Activated CD4-positive, alpha-beta T cell treated with anti-CD3 and anti-CD28 coated beads for 48 hours (primary cell): ENCODE measurements at places on chromosomes 11 and 22.

- DNase-seq, result no peak
Measured at GRCh38 chr11:118462178-118462577, 25.9 kb downstream of the KMT2A start.

DNA sequence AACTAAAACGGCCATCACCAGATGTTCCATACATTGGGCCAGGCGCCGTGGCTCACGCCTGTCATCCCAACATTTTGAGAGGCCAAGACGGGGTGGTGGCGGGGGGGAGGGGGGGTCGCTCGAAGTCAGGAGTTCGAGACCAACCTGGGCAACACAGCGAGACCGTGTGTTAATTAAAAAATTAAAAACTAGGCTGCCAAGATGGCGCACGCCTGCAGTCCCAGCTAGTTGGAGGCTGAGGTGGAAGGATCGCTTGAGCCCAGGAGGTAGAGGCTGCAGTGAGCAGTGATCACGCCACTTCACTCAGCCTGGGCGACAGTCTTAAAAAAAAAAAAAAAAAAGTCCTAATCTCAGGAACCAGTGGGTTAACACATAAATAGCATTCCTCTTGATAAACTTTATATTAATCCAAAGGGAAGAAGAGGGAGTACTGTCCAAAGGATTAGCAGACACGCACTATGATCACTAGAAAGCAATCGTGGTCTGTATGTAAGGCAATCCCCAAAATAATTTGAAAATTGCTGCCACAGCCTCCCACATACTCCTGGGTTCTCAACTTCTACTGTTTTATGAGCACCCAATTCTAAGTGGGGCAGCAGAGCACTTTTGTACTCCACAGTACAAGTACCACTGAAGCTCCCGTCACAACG, 604 bp downstream of the PUS3 start:
- peak; percentile 14 for DNase-seq

- no peak for DNase-seq
Measured at GRCh38 chr11:126459691-126460281, 104.3 kb downstream of the ST3GAL4 start.

- no peak for DNase-seq
Measured at GRCh38 chr11:34601085-34601444, 19.8 kb upstream of the EHF start.

DNA sequence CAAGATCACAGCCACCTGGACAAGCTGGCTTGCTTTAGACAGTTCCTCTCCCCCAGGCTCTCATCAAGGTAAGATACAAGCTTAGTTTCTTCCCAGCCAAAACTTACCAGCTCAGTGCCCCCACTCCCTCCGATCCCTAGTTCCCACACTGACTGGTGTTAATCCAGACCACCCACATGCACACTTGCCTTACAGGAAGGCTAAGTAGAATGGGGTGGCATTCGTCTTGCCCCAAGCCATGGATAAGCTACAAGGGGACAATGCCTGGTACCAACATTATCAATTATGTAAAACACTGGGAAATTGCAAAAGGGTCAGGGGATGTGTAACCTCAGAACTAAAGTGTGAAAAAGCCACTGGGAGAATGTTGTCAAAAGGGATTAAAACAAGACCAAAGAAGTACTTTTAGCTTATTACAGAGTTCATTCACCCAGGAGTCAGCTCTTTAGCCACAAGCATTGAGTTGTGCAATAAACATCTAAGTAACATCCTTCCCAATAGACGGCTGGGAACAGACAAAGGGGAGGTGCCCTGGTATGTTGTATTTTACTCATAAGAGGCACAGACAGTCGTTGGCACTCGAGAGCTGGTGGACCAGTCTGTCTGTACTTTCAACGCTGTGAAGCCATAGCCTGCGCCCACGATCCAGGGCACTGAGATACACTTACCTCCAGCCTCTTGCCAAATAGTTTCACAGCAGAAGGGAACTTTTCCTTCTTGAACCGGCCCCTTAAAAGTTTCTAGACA, 1.1 kb downstream of the DHCR7 start:
- no peak for DNase-seq

DNA sequence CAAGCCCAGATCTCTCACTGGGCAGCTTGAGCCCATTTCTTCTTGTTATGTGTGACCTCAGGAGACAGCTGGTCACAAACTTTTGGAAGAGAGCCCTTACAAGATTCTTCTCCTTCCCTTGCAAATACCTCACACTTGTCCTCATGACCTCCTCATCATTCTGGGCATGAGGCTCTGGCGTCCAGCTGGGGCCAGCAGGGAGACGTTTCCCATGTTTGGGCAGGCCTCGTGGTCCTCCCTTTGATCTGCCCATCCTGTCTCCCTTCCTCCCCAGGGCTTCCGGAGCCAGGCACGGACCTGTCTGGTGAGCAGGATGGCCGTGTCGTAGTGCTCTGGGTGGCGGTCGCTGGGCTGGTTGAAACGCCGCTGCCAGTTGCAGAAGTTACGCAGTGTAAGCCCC, 9.7 kb downstream of the ADAMTS8 start:
- DNase-seq, result no peak

DNA sequence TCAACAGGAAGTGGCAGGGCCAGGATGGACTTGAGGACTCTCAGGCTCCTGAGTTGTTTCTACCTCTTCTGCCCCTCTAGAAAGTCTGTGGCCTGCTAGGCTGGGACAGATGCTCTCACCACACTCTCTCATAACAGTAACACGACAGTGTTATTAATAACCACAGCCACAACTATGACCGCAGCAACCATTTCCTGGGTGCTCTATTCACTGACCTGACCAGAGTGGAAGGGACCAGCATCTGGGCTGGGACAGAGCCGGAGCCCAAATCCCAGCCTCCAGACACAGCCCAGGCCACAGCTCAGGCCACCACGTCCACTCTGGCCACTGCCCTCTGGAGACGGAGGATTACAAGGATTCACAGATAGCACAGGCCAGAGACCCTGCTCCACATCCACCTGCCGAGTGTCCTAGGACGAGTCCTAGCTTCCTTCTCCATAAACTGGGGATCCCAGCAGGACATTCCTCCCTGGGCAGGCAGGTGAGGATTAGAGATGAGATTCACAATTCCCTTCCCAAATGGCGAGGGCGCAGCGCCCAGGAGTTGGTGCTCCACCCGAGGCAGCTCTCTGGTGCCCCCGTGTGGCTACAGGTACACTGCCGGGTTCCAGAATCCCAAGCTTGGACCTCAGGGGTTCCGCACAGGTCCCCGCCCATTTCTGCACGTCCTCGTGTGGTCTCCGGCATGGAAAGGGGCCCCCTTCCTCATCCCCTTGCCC, 7.1 kb downstream of the PNPLA5 start:
- DNase-seq, result peak; percentile 73

- no peak for DNase-seq
Measured at GRCh38 chr11:35711173-35711910, 48.8 kb downstream of the TRIM44 start.
